Naive B cell (primary cell): ENCODE measurements at places on chromosomes 3 and 15. TPM values are rescaled to one million over a fixed set of nuclear protein-coding genes. Genes with fewer than 3 reads are reported as not detected.

The FGD5 gene
- polyA plus RNA-seq = not detected

The FSIP1 gene
- 0.28 TPM for polyA plus RNA-seq

The ROBO1 gene
- polyA plus RNA-seq = not detected

The ZNF501 gene
- not detected for polyA plus RNA-seq

The DLG1 gene
- 34.0 TPM for polyA plus RNA-seq

The LYZL4 gene
- not detected for polyA plus RNA-seq

The BLM gene
- 6.8 TPM for polyA plus RNA-seq

The GCHFR gene
- polyA plus RNA-seq = 39.6 TPM

The A4GNT gene
- polyA plus RNA-seq = 0.19 TPM

The CFAP100 gene
- not detected for polyA plus RNA-seq

The VGLL4 gene
- 12.7 TPM for polyA plus RNA-seq

The MYL3 gene
- not detected for polyA plus RNA-seq

The ECE2 gene
- not detected for polyA plus RNA-seq

The BAHD1 gene
- 1.8 TPM for polyA plus RNA-seq

The RASL12 gene
- polyA plus RNA-seq = not detected

The EID1 gene
- polyA plus RNA-seq = 189 TPM

The STAC gene
- not detected for polyA plus RNA-seq

The CD276 gene
- polyA plus RNA-seq = not detected

The EAF2 gene
- polyA plus RNA-seq = 438 TPM

The NR2E3 gene
- not detected for polyA plus RNA-seq

The UBAP1L gene
- 0.12 TPM for polyA plus RNA-seq

The LEKR1 gene
- 4.9 TPM for polyA plus RNA-seq
